ENCODE measurements at places on chromosomes 6 and 20.

GRCh38 chr20:38888059-38888831, 38.0 kb upstream of the FAM83D start:
- no peak for DNase-seq

GRCh38 chr6:169846286-169847056, 95.0 kb downstream of the ERMARD start:
- no peak for DNase-seq

- no peak for DNase-seq
Observed at GRCh38 chr6:14166839-14167238, 49.3 kb downstream of the CD83 start.

- DNase-seq: no peak
Observed at GRCh38 chr20:64131406-64131805, 24.0 kb upstream of the NPBWR2 start.

- DNase-seq: no peak
Observed at GRCh38 chr6:95109212-95109611, 468.1 kb upstream of the MANEA start.

- DNase-seq: peak; percentile 73
Observed at GRCh38 chr6:36735110-36736071, 37.8 kb downstream of the RAB44 start.

DNA sequence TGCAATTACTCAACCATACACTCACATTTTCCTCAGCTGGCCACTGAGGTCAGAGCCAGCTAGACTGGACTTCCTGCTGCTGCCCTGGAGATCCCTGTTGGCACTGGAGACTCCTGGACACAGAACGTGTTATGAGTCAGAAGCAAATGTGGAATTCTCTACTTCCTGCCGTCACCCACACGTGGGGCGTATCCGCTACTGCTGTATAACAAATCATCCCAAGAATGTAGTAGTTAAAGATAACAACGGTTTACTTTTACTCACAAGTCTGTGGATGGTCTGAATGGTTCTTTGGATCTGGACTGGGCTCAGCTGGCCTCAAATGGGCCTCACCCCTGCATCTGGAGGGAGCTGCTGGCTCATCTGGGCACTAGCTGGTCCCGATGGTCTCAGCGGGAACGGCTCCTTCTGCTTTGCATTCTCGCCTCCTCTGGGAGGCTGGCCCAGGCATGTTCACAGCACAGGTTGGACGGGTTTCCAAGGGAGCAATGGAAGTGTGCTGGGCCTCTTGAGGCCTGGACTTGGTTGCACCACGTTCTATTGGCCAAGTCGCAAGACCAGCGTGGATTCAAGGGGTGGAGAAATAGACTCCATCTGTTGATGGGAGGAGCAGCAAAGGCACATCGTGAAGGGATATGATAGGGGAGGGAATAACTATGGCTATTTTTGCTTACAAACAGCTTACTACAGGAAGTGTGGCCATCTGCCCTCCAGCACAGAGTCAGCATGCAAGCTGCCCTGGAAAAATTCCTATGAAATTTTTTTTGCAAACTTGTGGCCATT, 118.5 kb downstream of the SNX5 start:
- DNase-seq: peak; percentile 43

DNA sequence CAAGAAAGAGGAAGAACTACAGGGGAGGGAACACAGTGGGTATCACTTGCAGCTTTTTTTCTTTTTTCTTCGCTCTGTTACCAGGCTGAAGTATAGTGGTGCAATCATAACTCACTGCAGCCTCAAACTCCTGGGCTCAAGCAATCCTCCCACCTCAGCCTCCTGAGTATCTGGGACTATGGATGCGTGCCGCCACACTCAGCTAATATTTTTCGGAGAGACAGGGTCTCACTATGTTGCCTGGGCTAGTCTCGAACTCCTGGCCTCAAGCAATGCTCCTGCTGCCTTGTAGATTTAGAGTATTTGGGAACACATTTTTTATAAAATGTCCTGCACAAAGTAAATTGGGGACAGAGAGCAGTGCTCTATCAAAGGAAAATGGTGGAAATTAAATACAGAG, 28.3 kb downstream of the PARD6B start:
- no peak for DNase-seq

DNA sequence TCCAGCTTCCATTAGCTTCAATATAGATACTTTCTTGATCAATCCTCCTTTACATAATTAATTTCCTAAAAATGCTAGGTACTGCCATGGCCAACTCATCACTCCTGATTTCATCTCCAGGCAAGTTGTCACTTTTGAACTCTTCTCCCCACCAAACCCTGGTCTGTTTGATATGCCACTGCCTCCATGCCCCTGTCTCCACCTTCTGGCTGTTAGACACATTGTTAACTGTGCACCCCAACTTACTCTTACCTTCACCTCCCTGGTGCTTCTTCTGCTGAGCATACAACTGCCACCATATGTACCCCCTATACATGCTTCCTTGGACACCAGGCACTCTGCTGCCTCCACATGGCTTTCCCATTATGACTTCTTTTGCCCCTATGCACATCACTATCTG, 21.9 kb upstream of the AIG1 start:
- no peak for DNase-seq

DNA sequence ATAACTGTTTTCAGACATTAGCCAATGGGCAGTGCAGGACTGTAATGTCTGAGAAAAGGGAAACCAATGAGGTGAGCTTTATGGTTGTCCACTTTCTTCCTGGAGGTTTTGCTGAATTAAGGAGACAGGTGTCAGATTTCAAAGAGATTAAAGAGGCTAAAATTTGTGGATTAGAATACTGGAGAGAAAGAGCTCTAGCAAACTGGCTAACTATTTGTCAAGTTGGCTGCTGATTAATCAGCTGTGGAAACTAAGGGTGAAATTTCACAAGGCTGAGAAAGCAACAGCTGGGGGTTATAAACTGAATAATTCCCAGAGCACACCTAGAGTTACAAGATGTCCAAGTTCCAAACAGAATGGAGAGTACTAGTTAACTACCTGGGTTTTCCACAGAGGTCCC, 198.9 kb downstream of the TBC1D32 start:
- DNase-seq: no peak

DNA sequence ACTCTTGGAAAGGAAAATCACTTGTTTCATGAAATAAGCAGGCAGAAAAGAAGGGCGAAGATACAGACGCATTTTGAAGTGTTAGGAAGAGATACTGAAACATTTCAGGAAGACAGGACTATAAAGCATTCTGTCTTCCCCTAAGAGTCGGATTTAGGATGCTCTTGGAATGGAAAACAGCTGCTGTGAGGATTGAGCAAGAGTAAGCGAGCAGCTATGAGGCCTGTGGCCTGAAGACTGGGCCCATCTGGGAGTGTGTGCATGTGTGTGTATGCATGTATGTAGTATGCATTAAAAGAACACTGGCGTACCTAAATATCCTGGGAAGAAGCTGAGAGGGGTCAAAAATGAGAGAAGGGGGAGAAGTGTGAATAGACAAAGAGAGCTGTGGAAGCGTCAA, 83.6 kb downstream of the SIM1 start:
- no peak for DNase-seq

DNA sequence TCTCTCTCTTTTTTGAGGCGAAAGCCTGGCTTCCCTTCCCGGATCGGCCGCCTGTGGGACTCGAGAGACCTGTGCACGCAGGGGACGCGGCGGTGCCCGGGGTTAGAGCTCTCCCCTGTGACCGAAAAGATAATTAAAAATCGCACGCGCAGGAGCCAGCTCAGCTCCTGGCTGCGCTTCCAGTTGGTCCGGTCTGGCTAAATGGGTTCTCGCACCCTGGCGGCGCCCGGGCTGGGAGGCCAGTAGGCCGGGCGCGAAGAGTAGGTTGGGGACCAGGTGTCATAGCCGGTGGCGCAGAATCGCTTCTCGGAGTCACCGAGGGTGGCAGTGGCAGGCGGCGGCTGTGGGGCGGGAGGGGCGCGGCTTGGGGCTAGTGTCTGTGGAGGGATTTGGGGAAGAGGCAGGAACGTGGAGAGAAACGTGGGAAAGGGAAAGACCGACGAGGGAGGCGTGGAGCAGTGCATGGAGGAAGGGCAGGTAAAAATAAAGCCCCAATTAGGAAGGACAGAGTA, 41.9 kb upstream of the SUPT3H start:
- peak; percentile 22 for DNase-seq

DNA sequence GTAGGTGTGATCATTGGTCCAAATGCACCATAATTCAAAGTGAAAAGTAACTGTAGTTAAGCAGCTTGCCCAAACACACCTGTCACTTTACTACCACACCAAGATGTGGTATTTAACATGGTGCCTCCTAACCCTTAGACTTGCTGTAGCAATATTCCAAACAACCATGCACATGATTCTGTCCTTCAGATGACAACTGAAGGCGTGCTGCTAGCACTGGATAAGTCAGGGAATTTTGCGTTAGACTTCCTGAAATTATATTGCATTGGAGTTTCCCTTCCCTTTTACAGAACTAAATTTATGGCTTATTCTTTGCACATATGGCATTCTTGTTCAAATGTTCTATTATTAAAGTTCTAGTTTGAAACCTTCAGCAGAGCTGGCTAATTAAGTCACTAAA, 106.2 kb downstream of the ARHGAP18 start:
- DNase-seq: no peak

DNA sequence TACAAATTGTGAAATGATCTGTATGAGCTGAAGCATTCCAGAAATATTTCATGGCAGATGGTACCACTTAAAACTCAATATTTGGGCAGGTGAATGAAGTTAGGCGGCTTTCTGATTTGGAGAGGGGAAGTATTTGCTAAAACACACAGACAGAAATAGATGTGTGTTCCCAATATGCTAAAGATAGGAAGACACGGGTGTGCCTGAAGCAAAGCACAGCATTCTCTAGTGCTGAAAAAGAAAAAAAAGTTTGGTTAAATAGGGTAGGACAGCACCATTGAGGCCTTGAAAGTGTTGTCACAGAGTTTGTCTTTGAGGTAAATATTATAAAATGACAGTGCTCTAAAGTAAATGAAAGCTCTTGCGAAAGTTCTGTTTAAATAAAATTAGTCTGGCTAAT, 252.2 kb upstream of the HSF2 start:
- no peak for DNase-seq

DNA sequence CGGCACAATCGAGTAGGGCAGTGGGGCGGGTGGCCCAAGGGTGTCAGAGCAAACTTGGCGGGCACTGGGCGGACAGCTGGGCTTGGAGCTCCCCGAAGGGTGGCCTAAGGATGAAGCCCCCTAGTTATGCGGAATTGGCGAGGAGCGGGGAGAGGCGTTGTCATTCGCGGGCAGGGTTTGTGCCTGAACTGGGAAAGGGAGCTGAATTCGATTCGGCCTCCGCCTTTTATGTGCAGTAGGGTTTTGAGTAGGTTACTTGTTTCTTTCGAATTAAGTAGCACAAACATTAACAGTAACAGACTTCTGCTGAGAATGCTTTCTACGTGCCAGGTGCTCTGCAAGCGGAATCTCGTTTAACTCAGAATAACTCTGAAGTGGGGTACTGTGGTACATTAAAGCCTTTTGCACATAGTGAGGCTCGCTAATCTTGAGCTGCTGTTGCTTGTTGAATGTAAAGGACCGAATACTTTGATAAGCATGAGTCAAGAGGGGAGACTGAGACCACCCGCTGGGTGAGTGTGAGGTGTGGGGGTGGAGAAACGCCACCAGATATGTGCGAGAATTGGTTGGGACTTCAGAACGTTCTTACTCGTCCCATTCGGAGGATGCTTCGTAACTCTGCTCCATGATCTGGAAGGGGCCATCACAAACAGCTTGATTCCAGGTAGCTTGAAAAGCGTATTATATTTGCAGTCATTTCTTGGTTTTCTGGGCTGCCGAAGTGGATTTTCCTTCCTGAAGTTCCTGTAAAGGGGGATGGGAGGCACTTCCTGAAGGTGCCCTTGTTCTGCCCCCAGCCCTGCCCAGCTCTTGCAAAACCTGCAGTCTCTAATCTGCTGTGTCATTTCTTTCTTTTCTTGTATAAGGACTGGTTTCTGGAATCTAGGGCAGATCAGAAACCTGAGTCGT, 833 bp downstream of the RAB5IF start:
- peak; percentile 48 for DNase-seq

- DNase-seq: peak; percentile 6
Observed at GRCh38 chr6:84052204-84052882, 18.8 kb downstream of the MRAP2 start.

DNA sequence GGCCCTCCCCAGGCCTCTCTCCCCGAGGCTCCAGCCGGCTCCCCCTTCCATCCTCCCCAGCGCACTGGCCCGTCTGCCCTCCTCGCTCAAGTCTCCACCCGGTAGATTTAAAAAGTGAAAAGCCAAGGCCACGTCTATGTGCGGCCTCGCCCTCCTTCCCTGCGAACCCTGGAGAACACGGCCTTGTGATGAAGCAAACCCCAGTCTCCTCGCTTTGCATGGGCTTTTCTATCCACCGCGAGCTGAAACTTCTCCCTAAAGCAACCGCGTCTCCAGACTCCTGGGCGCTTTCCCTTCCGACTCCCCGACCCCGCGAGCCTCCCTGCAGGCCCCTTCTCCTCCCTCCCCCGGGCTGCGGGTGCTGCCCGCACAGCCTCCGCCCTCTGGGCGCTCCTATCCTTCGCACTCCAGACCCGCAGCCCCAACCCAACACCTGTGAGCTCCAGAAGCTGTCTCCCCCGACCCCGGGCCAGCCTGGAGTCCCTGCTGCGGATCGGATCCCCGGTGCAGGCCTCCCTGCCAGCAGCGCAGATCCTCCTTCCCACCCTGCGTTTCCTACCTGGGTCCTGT, 265.2 kb upstream of the QKI start:
- DNase-seq: no peak

- no peak for DNase-seq
Observed at GRCh38 chr6:15410126-15410391, 164.2 kb downstream of the JARID2 start.

DNA sequence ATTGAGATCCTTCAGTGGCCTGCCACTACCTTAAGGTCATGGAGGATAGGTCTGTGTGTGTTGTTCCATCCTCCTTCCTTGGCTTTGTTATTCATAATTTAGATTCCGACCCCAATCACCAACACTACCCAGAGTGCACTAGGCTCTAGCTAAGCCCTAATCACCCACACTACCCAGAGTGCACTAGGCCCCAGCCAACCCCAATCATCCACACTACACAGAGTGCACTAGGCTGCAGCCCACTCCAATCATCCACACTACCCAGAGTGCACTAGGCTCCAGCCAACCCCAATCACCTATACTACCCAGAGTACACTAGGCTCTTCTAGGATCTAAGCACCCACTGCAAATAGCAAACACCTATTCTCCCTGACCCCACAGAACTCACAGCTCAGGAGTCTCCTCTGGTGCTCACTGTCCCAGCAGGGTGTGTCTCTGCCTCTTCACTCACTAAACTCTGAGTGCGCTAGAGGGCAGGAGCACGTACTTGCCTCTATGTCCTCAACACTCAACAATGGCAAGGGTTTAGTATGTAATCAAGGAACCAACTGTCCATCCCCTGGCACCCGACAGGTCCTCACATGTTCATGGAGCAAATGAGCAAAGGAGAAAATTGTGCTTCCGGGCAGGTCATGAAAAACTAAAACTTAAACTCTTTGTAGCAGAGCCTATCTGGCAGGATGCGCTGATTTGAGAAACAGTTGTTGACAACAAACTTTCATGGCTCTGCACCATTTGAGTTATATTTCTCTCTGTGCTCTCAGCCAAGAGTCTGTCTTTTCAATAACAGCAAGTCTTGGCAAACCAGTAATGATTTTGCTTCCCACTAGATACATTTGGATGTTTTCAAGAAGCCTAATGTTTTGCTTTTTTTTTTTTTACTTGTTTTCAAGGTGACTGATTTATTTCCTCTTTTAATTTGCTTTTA, 54.3 kb downstream of the SLC22A23 start:
- DNase-seq: no peak

GRCh38 chr6:49978332-49979226, 9.2 kb upstream of the DEFB113 start:
- no peak for DNase-seq
